CD4-positive, alpha-beta T cell treated with Interleukin-2 at 100 ng/mL for 4 hours (primary cell): ENCODE measurements at places on chromosomes 1 and 21.
A peak's percentile ranks its signal among the peaks of the same experiment; 100 is the strongest.

GRCh38 chr1:153680120-153680403, 1.6 kb downstream of the NPR1 start:
- no peak for DNase-seq

- DNase-seq, result peak; percentile 81
These were observed 18.2 kb upstream of the FCGR2A start for GRCh38 chr1:161486806-161487741.

DNA sequence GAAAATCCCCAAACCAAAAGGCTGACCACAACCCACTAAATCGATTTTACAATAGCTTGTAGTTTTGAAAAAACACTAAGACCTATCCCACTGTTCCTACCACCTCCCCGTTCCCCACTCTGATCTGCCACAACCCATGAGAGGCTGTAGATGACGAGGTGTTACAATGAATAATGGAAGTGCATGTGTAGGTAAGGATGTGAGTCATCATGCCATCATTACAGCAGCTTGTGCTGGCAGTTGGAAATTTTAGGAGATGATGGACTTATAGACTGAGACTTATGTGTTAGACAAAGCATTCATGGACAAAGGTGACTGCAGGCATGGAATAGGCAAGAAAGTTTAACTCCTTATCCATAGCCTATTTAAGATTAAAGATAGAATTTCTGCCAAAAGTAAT, 184.7 kb upstream of the CACYBP start:
- peak; percentile 14 for DNase-seq

DNA sequence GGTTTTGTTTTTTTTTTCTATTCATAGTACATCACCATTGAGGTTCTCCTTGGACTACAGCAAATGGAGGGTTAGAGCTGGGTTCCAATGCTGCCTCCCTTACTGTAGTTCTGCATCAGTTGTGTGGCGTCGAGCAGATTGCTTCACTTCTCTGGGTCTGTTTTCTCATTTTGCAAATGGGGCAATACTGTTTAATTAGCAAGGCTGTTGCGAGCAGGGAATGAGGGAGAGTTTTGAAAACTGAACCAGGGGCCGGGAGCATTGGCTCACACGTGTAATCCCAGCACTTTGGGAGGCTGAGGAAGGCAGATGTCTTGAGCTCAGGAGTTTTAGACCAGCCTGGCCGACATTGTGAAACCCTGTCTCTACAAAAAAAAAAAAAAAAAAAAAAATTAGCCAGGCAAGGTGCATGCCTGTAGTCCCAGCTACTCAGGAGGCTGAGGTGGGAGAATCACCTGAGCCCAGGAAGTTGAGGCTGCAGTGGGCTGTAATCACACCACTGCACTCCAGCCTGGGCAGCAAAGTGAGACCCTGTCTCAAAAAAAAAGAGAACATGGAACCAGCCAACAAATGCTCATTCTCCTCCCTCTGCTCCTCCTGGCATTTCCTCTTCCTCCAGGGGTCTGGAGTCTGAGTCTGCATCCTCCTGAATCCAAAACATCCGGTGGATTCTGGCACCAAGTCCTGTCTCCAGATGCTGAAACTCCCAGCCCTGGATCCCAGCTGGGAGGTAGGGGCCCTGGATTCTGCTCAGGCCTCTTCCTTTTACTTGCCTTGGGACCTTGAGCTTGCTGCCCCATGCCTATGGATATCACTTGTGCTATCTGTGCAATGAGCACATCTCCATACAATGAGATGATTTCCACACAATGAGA, 3.7 kb upstream of the PLOD1 start:
- no peak for DNase-seq

DNA sequence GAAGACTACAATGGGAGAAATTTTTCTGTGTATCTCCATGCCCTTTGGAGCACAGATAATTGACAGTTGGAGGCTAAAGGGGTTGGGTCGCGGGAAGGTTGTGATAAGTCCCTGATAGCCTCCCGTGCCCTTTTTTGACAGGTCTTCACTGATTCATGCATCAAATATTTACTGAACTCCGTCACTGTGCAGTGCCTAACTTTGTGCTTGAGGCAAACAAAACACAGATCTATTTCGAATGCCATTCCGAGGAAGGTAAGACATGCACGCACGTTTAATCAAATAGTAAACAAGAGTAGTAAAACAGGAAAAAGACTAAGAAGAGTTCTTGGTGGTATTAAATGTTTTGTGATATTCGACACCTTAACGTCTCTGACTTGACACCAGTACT, 494 bp upstream of the PIP5K1A start:
- DNase-seq, result no peak

- no peak for DNase-seq
These were observed 20.5 kb downstream of the ELAPOR1 start for GRCh38 chr1:109134423-109134822.

GRCh38 chr1:9267827-9268581, 24.7 kb upstream of the SPSB1 start:
- DNase-seq, result no peak

DNA sequence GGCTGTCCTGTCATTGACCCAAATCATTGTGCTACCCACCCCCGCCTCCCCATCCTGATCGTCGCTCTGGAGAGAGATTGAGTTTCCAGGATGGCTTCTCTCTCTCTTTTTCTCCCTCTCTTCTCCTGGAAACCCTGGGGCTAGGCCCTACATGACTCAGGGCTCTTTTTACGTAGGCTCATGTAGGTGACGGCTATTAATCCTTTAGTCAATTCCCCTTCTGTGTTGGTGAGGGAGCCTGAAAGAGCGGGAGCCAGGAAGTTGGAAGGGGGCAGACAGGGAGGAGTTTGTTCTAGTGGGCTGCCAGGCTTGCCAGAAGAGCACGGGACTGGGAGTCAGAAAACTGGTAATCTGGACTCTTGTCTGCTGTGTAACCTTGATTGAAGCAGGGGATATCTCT, 9.7 kb downstream of the ATP2B4 start:
- no peak for DNase-seq

DNA sequence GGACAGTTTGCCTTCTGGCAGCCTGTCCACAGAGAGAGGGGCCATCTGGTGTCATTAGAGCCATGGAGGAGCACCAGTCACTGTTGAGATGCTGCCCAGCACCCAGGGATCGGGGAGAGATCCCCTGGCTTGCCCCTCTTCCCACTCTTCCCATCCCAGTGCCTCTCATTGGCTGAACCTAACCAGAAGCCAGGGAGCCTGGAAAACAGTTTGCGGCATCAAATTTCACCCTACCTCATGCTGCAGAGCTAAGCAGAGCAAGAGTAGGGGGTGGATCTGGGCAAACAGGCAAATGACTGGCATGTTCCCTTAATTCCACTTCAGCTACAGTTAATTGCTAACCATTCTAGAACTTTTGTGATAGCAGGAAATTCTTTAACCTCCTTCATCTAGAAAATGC, 19.1 kb downstream of the TRAF5 start:
- DNase-seq, result no peak

- DNase-seq, result no peak
These were observed 62.7 kb downstream of the PLPP3 start for GRCh38 chr1:56516539-56517252.

DNA sequence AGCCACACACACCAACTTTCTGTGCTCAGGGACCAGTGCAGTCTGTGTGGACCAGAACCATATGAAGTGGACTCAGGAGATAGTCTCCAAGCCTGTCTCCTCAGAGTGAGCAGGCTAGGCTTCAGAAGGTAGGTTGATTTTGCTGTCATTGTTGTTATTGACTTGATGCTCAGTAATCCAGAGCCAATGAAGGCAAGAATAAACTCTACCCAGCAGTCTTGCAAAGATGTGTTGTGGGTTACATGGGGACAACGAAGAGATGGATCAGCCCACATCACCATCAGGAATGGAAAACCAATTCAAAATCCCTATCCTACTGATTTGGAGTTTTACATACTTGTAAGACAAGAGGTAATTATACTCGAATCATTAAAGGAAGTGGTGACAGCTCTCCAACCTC, 37.4 kb downstream of the PHC2 start:
- no peak for DNase-seq
